ENCODE measurements at places on chromosomes 4 and X.

DNA sequence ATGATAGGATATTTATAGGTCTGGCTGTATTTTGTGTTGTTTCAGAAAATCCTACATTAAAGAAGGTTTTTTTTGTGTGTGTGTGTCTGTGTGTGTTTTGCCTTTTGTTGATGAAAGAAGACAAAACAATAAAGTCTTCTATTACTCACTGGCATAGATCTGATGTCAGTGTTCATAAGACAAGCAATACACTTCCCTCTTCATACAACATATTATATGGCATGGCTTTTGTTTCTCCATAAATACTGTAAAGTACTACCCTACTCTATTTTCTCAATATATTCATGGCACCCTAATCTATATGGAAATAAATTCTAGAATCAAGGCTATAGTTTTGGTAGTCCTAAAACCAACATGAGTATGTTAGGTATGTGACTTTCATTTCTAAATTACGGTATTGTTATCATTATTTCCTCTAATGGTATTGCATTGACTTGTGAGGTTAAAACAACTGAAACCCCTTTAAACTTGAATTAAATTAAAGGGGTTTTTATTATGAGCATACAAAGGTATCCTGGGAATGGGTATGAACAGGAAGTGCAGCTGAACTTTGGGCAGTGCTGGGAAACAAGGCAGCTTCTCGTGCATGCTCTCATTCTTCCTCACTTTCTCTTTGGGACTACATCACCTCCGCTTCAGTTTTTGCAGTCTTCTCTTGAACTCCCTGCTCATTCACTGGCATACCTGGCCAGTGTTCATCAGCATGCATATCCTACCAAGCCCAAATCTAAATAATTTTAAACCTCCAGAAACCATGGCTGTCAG, 70.5 kb upstream of the PRSS48 start:
- DNase-seq: peak; percentile 27

- no peak for DNase-seq
These were observed 869 bp upstream of the ADD1 start for GRCh38 chr4:2842687-2843262.

DNA sequence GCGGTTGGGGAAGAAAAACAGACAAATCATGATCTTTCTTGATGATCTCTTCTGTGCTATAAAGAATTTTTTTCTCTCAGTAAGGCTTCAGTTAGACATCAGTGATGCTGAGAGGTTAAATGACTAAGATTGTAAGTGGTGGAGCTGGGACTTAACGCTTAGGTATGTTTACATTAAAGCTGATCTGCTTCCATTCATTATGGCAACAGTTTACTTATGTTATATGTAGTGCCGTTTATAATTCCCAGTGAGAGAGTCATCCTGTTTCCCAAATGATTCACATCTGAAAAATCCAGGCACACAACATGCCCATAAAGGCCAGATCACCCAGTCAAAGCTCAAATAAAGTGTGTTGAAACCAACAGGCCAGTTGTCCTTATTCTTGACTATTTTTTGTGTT, 50.1 kb downstream of the CENPVL3 start:
- peak; percentile 35 for DNase-seq

- no peak for DNase-seq
These were observed 106.8 kb upstream of the MAGEA10 start for GRCh38 chrX:152245213-152245612.

DNA sequence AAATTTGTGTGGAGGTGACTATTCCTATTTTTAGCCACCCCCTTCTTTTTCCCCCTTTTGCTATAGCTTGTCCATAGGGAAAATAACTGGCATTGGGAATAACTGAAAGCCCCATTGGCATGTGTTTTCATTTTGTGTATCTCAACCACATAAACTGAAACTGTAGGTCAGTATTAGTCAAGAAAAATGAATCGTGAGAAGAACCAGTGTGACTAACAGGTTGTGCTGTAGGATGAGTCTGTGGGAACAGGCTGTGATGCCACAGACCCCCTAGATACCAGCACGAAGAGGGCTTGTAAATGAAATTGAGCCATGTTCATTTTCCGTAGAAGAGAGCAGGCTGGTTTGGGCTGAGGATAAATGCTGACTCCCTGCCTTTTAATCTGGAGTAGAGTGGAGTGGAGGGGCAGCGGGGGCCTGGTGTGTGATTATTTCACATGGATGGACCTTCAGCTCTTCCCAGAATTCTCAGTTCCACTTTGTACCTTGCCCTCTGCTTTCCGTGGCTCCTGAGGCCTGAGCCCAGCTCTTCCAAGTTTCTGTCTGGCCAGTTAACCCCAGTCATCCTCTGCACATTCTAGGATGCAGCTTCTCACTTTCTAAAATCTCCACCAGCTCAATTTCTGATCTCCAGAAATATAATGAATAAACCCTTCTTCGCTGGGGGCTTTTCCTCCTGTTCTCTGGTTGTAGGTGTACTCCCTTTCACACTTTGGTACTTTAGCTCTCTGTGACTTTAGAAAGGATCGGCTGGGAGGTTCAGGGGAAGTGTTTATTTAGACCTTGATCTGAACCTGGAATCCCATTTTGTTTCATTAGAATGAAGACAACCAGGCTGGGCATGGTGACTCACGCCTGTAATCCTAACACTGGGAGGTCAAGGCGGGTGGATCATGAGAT, 37.3 kb downstream of the DCUN1D4 start:
- no peak for DNase-seq

- DNase-seq: no peak
These were observed 18.5 kb downstream of the TMEM187 start for GRCh38 chrX:153991013-153991580.

- DNase-seq: no peak
These were observed 76.2 kb upstream of the ADGRG2 start for GRCh38 chrX:19198473-19198872.

GRCh38 chr4:137452799-137453198, 79.5 kb downstream of the PCDH18 start:
- DNase-seq: no peak

GRCh38 chr4:173410079-173410478, 11.2 kb upstream of the SCRG1 start:
- no peak for DNase-seq

DNA sequence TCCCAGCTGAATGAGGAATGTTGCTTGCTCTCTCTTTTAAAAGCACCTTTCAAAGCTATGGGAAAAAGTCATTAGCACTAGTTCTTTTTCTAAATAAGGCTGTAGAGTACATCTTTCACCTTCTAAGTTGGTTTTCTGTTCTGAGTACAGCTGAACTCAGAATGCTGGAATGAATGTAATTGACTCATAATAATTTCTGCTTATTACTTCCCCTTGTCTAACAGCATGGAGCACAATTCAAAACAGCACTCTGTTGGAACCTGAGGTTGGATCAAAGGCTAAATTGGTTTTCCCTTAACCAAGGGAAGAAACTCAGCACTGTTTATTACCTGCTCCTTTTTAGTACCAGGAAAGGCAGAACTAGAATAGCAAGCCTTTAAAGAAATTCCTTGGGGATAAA, 33.5 kb upstream of the CYP2U1 start:
- no peak for DNase-seq

DNA sequence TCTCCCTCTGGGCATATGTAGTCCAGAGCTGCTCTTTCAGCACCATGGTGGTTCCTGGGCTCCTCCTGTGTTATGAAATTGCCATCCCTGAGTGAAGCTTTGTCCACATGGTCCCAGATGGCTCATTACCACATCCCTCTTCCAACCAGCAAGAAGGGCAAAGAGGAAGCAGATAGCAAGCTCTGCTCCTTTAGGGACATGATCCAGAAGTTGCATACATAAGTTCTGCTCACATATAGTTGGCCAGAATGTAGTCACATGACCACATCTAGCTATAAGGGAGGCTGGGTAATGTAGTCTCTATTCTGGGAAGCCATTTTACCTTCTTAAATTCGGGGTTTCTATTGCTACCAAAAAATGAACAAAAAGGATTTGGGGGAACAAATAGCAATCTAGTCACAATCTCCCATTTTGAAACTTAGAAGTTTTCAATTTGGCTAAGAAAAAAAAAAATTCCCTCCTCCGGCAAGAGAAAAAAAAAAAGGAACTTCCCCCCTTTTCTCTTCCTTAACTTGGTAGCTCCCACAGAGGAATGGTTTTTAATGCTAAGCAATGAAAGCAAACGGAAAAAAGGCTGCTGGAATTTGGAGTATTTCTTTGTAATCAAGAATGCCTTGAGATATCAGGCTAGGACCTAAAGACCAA, 88.2 kb upstream of the USP9X start:
- peak; percentile 91 for DNase-seq

DNA sequence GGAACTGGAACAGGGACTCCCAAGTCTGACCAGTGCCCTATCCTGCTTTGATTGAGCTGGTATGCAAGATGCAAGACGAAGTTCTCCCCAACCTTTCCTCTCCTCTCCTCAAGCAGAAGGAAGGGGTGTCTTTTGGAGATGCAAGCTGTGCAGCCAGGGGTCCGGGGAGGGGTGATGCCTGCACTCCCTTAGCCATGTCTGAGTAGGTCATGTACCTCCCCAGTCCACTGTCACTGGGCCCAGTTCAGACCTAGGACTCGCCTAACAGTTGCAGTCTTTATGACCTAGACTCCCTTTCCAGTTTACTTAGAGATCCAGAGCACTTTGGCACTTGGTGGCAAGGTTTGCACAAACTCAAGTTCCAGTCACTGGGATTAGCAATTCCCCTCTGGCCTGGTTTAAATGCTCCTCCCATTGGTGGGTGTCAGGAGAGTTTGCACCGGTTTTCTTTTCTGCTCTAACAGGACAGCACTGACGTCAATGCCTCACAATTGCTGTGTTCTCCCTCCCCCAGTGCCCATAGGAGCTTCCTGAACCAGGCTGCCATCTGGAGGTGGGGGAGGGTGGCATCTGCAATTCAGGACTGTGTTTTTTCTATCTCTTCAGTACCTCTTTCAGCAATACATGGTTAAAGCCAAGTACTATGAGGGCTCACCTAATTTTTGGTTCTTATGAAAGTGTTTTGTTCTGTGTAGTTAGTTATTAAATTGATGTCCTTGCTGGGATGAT, 782.2 kb downstream of the ARAP2 start:
- no peak for DNase-seq

DNA sequence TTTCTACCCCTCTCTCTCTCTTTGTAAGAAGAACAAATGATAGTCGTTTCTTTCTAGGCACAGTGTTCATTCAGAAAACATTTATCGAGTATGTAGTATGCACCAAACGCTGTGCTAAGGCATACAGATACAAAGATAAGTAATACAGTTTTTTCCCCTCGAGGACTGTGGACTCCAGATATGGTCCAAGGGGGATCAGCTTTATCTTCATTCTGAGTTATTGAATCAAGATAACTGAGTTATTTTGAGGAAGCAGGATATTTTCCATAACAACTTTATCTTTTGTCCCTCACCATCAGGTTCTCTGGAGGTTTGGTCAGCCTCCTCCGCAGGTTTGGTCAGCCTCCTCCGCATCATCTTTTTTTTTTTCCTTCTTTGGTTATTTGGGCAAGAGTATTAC, 15.0 kb downstream of the EREG start:
- no peak for DNase-seq

- DNase-seq: no peak
These were observed 7.1 kb downstream of the AWAT2 start for GRCh38 chrX:70042399-70043371.

GRCh38 chr4:89719536-89720090, 117.3 kb downstream of the SNCA start:
- no peak for DNase-seq

GRCh38 chrX:64885850-64886249, 90.4 kb downstream of the ZC4H2 start:
- DNase-seq: no peak

DNA sequence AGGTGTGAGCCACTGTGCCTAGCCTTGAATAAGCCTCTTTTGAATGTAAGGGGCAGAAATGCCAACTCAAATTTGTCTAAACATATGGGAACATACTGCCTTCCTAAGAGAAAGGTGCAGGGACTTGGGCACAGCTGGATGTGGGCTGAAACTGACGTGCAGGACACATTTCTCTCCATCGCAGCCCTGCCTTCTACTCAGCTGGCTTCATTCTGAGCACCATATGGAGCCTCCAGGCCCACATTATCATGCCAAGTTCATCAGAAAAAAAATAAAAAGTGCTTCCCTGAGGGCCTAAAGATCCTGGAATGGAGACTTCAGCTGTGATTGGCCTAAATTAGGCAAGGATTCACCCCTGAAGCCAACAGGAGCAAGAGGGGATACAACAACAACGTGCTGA, 386.2 kb downstream of the RAB28 start:
- DNase-seq: no peak

DNA sequence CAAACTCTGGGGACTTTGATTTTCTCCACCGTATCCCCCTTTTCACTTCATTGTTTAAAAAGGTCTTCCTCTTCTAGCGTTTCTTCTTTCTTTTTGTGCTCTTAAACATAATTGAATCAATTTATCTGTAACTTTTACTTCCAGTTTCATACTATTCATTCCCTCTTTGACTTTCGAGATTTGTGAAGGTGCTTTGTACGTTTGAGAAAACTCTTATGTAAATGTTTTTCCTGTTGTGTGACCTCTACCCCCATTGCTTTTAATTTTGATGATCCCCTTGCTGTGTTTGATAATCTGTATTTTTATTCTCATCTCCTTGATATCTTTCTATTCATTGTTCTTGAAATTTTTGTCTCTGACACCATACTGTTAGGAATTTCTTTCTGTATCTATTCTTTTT, 4.8 kb downstream of the USP38 start:
- no peak for DNase-seq

DNA sequence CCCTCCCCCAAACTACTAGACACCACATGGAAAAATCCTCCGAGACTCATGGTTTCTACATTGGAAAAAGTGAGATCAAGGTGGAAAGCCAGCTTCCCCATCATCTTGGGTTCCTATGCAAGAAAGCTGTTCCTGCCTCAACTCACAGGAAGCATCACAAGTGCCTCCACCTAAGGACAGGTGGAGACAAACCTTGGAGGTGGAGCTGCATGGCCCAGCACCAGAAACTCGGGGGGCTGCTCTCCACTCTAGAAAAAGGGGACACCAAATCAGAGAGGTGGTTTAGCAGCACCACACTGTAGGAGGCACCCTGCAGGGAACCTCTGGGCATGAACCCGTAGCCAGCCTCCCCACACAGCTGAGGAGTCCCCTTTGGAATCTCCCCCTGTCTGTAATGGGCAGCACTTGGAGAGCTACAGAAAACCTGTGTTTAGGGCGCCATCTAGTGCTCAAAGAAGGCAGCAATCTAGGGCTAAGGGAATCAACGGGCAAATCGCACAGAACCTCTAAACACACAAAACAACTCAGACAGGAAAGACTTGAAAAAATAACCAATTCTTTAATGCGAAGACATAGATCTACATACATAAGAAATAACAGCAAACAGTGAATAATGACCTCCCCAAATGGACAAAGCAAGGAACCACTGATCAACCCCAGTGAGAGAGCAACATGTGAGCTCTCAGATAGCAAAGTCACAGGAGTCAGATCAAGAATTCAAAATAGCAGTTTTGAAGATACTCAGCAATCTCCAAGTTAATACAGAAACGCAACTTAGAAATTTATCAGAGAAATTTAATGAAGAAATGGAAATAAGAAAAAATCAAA, 37.0 kb upstream of the ZBTB33 start:
- peak; percentile 75 for DNase-seq

GRCh38 chr4:5383191-5383980, 325.0 kb downstream of the EVC2 start:
- DNase-seq: no peak

Data from choroid plexus epithelial cell (primary cell).